ENCODE measurements at places on chromosomes 13 and 19. TPM values are rescaled to one million over a fixed set of nuclear protein-coding genes. Genes with fewer than 3 reads are reported as not detected.

- no peak overlapping the region for H3K4me3 ChIP-seq
- H3K4me1 ChIP-seq = peaks cover 38% of the 10 kb centered on the region
- H3K27me3 ChIP-seq = peaks cover 100% of the 10 kb centered on the region
- H3K36me3 ChIP-seq = peaks cover 7% of the 10 kb centered on the region
- DNase-seq = no peak
Measured at GRCh38 chr13:99992949-99993351, 11.4 kb downstream of the ZIC2 start.

DNA sequence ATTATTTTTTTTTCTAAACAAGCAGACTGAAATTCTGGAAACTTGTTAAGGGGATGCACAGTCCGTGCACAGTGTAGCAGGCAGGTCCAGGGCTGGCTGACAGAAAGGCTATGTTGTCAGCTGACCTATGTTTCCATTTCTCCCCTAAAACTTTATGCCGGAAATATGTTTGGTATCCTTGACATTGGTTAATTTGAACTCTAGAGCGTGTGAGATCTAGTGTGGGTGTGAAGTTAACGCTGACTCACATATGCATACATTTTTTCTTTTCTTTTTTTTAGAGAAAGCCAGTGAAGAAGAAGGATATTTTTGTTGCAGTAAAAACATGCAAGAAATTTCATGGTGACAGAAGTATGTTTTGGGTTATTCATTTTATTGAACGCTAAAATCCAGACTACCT, 76.6 kb downstream of the B3GLCT start:
- H3K36me3 ChIP-seq = no peaks in the 10 kb centered on the region
- no peaks in the 10 kb centered on the region for H3K4me1 ChIP-seq

DNA sequence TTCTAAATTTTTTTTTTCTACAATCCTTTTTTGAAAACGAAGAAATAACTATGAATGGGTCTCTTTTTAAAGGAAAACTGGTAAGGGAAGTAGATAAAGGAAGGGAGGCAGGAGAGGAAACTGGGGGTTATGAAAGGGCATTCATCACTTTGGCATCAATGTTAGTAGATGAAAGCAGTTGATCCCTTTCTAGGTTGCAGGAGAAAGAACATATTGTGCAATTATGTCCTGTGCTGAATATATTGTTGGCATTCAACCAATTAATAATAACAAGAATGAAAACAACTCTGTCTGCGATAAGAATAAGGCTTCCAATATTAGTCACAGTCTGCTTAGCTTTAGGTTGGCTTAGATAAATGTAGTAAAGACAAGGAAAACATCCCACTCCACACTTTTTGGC, 796.8 kb upstream of the KLHL1 start:
- no peak overlapping the region for H3K27ac ChIP-seq
- H3K4me3 ChIP-seq = no peak overlapping the region
- H3K4me1 ChIP-seq = no peaks in the 10 kb centered on the region
- DNase-seq = no peak

MAP2K2 gene
- 72.6 TPM for total RNA-seq

ARHGAP35 gene
- total RNA-seq = 85.0 TPM
